ENCODE measurements at places on chromosomes 1 and 21.

- no peak for DNase-seq
Measured at GRCh38 chr1:153493343-153493960, 33.0 kb upstream of the S100A7 start.

DNA sequence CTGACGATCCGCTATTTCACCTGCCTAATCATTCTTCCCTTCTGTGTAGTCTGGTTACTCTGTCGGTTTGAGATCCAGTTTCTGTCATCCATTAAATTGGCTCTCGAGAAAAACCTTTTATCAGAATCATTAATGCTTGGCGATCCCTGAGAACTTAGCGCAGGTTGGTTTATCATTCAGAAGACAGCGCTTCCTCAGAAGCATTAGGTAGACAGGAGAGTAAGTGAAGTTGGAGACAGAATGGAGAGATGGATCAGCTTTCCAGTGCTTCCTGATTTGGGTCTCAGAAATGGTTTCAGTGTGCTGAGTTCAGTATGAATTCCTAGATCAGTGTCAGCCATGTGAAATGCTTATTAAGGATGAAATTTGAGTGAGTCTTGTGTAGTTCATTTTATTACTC lies 1.3 kb downstream of the USP1 start:
- DNase-seq, result no peak

GRCh38 chr21:32413697-32414578 lies 1.4 kb downstream of the EVA1C start:
- DNase-seq, result no peak

- peak; percentile 26 for DNase-seq
Measured at GRCh38 chr1:174769961-174770549, 229.7 kb upstream of the CACYBP start.
